ENCODE measurements at places on chromosomes 7 and 10.

GRCh38 chr10:5975641-5976473 lies 1.5 kb downstream of the IL15RA start:
- DNase-seq, result no peak

GRCh38 chr10:110144507-110144906 lies 62.9 kb upstream of the MXI1 start:
- no peak for DNase-seq

GRCh38 chr10:84632866-84633265 lies 304.5 kb downstream of the CCSER2 start:
- no peak for DNase-seq

DNA sequence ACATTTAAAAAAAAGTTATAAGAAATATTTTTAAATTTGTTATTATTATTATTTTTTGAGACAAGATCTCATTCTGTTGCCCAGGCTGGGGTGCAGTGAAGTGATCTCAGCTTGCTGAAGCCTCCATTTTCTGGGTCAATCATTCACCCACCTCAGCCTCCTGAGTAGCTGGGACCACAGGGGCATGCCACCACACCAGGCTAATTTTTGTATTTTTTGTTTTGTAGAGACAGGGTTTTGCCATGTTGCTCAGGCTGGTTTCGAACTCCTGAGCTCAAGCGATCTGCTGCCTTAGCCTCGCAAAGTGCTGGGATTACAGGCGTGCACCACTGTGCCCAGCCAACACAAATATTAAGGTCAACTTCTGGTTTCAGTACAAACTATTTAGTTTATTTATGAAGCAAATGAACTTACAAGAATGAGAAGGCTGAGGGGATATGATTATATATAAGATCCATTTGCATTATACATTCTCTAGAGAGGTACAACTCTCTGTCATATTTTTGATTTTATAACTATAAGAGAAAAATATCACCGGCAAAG lies 45.9 kb upstream of the FAM133B start:
- DNase-seq, result no peak

- no peak for DNase-seq
Observed at GRCh38 chr10:123896246-123896927, 4.8 kb upstream of the CPXM2 start.

DNA sequence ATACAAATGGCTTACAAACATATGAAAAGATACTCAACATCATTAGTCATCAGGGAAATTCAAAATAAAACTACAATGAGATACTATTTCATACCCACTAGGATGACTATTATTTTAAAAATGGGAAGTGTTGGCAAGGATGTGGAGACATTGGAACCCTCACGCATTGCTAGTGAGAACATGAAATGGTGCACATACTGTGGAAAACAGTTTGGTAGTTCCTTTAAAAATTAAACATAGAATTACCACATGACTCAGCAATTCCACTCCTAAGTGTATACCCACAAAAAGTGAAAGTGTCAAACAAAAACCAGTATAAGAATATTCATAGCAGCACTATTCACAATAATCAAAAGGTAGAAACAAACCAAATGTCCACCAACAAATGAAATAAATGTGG lies 48.5 kb upstream of the SHTN1 start:
- no peak for DNase-seq

DNA sequence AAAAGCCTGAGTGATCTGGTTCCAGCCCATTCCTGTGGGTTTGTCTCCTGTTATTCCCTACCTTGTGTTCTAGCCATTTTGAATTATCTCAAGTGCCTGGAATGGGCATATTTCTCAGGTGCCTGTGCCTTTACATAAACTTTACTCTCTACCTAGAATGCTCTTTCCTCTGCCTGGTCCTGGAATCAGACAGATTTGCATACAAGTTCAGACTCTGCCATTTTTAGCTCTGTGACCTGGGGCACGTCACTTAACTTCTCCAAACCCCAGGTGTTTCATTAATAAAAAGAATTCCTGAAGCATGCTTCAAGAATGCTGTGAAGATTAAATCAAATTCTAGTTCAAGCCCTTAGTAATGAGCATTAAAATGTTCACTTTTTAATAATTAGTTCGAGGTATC lies 7.8 kb downstream of the DCLRE1A start:
- no peak for DNase-seq

All from activated naive CD4-positive, alpha-beta T cell (primary cell).